ENCODE measurements at places on chromosomes 1 and 21. TPM values are rescaled to one million over a fixed set of nuclear protein-coding genes. Genes with fewer than 3 reads are reported as not detected.

GRCh38 chr1:43979528-43980254 is 681 bp downstream of the B4GALT2 start:
- DNase-seq, result peak; percentile 64

- DNase-seq, result no peak
These were observed 14.6 kb upstream of the SLC6A17 start for GRCh38 chr1:110135666-110136065.

- DNase-seq, result no peak
These were observed 111.1 kb downstream of the GLUL start for GRCh38 chr1:182280504-182280900.

GRCh38 chr1:219973213-219973612 is 44.9 kb upstream of the SLC30A10 start:
- DNase-seq, result no peak

GRCh38 chr1:235038701-235039100 is 89.9 kb downstream of the TOMM20 start:
- no peak for DNase-seq

DNA sequence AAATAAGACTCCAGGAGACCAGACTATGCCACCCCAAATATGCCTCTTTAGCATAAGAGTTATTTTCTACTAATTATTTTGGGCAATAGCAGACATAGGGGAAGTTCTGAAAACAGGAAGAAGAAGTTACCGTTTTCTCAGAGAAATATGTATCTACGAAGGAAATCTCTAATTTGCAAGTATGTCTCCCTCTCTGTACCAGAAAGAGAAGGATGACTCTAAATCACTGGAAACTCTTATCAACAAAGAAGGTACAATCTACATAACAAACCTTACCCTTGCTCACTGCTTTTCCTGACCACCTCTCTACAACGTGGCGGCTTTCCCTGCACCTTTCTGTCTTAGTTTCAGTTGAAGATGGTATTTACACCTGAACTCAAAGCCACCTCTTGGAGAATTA is 49.0 kb downstream of the OMA1 start:
- no peak for DNase-seq

DNA sequence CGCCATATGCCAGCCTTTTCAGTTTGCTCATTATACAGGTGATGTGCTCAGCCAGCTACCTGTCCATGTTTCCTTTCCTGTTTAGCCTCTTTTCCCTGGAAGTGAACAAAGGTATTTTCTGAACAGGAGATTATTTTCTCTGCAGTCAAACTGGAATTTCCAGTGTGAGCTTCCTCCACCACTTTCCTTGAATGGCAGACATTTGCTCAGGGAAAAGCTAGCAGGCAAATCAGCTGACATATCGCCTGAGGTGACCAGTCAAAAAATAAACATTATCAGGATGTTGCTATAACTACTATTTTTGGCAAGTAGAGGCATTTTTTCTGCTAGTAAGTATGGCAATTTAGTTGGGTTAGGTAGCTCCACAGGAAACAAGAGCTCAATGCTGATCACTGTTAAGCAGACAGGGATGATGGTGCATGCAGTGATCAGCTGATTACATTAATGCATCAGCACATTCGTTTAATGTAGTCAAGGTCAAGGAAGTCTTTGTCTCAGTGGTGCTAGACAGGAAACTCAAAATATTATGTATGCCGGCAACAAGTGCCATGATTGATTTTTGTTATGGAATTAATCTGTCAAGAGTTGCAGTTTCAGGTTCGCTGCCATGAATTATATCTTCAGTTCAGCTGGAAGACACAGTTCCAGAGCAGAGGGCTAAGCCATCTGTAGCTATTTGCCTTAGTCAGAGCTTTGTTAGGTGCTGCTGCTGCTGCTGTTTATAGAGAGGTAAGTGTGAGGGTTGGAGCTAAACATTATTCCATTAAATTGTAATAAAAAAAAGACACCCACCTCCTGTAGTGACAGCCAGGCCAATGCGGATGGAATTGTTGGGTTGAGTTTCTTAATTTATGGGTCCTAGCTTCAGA is 179.7 kb upstream of the ST6GALNAC5 start:
- no peak for DNase-seq

DNA sequence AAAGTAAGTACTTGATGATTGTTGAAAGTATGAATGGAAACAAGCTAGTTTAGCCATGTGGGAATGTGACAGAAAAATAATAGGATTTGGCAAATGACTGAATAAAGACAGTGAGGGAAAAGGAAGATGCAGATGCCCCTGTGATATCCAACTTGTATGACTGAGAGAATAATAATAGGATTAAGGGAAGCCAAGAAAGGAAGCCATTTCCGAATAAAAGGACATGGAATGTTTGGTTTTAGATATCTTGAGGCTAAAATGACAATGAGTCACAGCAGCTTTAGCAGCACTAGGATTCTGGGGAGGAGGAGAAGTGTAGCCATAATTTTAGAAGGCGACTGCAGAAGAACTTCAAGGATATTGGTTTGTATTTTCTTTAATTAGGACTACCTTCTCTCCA is 109.2 kb downstream of the TTLL7 start:
- DNase-seq, result peak; percentile 57

DNA sequence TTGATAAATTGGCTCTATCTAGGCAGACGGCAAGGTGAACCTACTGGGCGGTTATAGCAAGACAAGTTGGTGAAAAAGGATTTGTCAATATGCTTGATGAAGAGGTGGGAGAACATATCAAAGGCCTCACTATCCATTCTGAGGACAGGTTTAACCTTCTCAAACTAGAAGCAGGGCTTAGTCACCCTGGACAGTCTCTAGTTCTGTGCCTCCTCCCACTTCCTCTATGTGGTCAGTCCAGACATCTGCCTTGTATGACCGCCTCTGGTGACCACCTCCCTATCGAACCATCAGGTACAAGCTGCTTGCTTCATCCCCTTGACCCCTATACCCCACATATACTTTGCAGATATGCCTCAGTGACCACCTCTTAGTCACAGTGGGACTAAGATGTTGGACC is 2.3 kb upstream of the SCYL3 start:
- DNase-seq, result no peak

- DNase-seq, result no peak
These were observed 34.6 kb upstream of the C1orf87 start for GRCh38 chr1:60108196-60108595.

GRCh38 chr1:17615157-17615556 is 75.7 kb downstream of the ARHGEF10L start:
- no peak for DNase-seq

CTH gene
- total RNA-seq, result 0.77 TPM

SLC1A7 gene
- total RNA-seq, result not detected

CCT3 gene
- total RNA-seq, result 346 TPM

PLA2G4A gene
- total RNA-seq, result not detected

CLDN17 gene
- not detected for total RNA-seq
